Pancreas (tissue), 10 donors: ENCODE measurements at places on chromosomes 16 and 17. TPM values are rescaled to one million over a fixed set of nuclear protein-coding genes. Genes with fewer than 3 reads are reported as not detected.

The NPIPB13 gene
- 4.6 TPM for total RNA-seq

The TBX21 gene
- total RNA-seq, result 0.24 TPM

The PPY gene
- total RNA-seq, result 16.2 TPM

The KRTAP4-7 gene
- not detected for total RNA-seq

The TP53TG3C gene
- total RNA-seq, result not detected

The LDHD gene
- total RNA-seq, result 8.7 TPM

The NUP93 gene
- total RNA-seq, result 31.4 TPM

The BICDL2 gene
- total RNA-seq, result 78.1 TPM

The ERN1 gene
- total RNA-seq, result 37.9 TPM

The ITGAL gene
- 9.1 TPM for total RNA-seq

DNA sequence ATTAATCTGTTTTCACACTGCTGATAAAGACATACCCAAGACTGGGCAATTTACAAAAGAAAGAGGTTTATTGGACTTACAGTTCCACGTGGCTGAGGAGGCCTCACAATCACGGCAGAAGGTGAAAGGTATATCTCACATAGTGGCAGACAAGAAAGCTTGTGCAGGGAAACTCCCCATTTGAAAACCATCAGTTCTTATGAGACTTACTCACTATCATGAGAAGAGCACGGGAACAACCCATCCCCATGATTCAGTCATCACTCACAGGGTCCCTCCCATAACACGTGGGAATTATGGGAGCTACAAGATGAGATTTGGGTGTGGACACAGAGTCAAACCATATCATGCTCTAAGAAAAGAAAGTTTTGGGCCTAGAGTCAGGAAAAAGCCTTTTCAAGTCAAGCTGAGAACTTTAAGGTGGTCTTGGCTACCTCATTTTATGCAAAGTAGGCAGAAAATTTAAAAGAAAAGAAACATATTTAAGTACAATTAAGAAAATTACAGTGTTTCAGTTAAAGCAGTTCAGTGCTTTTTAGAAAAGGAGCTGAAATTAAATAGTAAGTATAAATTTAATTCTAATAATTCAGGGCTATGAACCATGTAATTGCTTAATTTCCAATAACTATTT, 24.9 kb upstream of the CRYM start:
- H3K27me3 ChIP-seq, result no peaks in the 10 kb centered on the region
- DNase-seq, result no peak
- H3K27ac ChIP-seq, result no peak overlapping the region
- no peaks in the 10 kb centered on the region for H3K36me3 ChIP-seq
- H3K4me3 ChIP-seq, result no peak overlapping the region

- H3K36me3 ChIP-seq, result no peaks in the 10 kb centered on the region
- no peak overlapping the region for H3K4me3 ChIP-seq
- H3K27me3 ChIP-seq, result no peaks in the 10 kb centered on the region
- H3K27ac ChIP-seq, result no peak overlapping the region
Measured at GRCh38 chr17:79944821-79945391, 90.8 kb downstream of the TBC1D16 start.

DNA sequence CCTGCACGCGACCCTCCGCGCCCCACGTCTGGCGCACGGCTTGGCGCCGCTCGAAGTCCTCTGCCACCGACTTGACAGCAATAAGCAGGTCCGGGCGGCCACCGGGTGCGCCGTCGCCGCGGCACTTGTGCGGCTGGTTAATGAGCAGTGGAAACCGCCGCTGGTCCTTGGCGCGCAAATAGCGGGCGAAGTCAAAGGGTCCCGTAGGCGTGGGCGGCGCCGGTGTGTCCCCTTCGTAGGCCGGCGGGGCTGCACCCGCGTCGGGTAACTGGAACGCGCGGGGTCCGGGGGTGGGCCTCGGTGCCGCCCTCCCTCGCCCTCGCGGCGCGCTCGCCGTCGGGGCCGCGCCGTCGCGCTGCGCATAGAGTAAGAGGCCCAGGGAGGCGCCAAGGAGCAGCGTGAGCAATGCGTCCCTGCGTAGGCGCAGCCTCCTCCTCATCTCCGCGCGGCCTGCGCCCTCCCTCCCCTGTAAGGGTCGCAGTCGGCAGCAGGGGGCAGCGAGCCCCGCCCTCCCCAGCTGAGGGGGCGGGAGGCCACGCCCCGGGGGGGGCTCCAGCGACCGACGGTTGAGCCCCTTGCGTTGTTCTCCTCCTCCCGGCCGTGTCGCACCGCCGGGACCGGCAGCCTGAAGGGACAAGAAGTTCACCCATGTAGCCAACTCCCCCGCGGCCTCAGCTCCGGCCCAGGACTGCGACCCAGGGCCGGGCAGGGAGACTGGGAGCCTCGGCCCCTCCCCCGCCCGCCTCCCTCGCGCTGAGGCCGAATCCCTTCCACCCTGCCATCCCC, 558 bp downstream of the B3GNT9 start:
- no peaks in the 10 kb centered on the region for H3K4me1 ChIP-seq
- H3K36me3 ChIP-seq, result no peaks in the 10 kb centered on the region
- peak overlapping the region; percentile 37 for H3K4me3 ChIP-seq

DNA sequence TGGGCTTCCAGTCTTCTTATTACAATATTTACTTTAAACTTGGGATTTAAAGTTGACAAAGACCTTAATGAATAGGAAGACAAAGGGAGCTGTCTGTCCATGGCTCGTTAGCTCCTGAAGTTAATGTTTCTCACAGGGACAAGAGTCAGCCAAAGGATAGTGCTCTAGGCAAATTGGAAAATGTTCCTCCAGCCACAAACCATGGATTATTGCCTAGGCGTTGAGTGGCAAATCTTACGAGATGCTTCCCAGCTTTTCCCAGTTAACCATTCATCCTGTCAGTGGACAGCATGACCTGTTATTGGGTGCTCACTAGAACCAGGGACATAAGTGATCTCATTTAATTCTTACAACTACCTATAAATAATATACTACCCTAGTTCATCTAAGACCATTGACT, 3.6 kb downstream of the TEX2 start:
- DNase-seq, result no peak
- H3K27me3 ChIP-seq, result no peaks in the 10 kb centered on the region
- H3K27ac ChIP-seq, result no peak overlapping the region
- H3K4me3 ChIP-seq, result no peak overlapping the region

DNA sequence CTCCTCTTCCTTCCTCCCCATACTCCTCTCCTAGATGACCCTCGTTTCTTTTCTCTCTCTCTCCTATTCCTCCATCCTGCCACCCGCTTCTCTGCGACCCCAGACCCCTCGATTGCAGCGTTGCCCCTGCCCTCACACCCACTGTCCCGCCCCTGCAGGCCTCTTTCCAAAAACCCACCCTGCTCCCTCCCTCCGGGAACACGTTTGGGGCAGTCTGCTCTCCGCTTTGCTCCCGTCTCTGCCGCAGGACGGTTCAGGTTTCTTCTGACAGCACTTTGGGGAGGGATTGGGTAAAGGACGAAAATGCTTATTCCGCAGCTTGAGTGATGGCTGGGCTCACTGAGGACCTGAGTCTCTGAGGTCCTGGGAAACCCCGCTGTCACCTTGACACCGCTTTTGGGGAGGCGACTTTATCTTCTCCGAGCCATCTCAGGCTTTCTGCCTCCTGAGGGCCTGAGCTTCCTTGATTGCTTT, 690 bp downstream of the NDE1 start:
- H3K4me3 ChIP-seq, result peak overlapping the region; percentile 93
- peak overlapping the region; percentile 70 for H3K27ac ChIP-seq
- no peaks in the 10 kb centered on the region for H3K36me3 ChIP-seq
- no peak for DNase-seq
- peaks cover 7% of the 10 kb centered on the region for H3K4me1 ChIP-seq

- H3K36me3 ChIP-seq, result no peaks in the 10 kb centered on the region
- H3K4me3 ChIP-seq, result no peak overlapping the region
- peaks cover 8% of the 10 kb centered on the region for H3K27me3 ChIP-seq
- H3K4me1 ChIP-seq, result no peaks in the 10 kb centered on the region
- DNase-seq, result no peak
Measured at GRCh38 chr16:54657058-54657708, 273.5 kb upstream of the IRX5 start.

DNA sequence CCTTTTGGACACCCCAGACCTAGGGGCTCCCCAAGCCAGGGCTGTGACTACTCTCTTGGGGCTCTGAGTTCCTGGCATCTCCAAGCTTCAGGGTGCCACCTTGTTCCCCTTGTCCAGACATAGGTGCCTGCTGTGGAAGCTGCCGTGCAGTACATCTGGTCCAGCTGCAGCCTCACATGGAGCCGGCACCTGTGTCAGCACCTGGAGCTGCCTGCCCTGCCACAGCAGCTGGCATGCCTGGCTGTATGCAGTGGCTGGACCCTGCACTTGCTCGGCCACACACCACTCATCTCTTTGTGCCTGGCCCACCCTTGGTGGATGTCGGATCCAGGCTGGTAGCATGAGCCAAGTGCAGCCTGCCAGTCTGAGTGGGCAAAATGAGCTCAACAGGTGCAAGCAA, 775.8 kb downstream of the CDH11 start:
- DNase-seq, result no peak
- no peak overlapping the region for H3K27ac ChIP-seq
- no peaks in the 10 kb centered on the region for H3K4me1 ChIP-seq
- no peaks in the 10 kb centered on the region for H3K27me3 ChIP-seq
- H3K4me3 ChIP-seq, result no peak overlapping the region

DNA sequence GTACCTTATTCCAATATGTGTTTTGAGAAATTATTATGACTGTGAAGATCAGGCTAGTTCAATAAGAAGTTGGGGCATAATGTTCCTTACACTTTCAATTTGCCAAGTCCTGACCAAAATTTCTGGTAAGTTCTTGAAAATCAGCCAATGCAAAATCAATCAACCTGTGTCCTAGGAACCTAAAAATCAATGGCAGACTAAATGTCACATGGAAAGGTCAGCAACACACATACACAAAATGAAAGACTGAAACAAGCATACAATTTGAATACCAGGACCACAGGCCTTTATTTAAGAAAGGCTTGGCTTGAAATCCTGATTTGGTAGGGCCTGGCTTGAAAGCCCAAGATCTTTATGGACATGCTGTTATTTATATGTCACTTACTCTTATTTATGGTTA, 155.5 kb upstream of the ZKSCAN2 start:
- no peaks in the 10 kb centered on the region for H3K27me3 ChIP-seq
- no peak overlapping the region for H3K4me3 ChIP-seq
- no peak overlapping the region for H3K27ac ChIP-seq
- no peaks in the 10 kb centered on the region for H3K4me1 ChIP-seq
- DNase-seq, result no peak

DNA sequence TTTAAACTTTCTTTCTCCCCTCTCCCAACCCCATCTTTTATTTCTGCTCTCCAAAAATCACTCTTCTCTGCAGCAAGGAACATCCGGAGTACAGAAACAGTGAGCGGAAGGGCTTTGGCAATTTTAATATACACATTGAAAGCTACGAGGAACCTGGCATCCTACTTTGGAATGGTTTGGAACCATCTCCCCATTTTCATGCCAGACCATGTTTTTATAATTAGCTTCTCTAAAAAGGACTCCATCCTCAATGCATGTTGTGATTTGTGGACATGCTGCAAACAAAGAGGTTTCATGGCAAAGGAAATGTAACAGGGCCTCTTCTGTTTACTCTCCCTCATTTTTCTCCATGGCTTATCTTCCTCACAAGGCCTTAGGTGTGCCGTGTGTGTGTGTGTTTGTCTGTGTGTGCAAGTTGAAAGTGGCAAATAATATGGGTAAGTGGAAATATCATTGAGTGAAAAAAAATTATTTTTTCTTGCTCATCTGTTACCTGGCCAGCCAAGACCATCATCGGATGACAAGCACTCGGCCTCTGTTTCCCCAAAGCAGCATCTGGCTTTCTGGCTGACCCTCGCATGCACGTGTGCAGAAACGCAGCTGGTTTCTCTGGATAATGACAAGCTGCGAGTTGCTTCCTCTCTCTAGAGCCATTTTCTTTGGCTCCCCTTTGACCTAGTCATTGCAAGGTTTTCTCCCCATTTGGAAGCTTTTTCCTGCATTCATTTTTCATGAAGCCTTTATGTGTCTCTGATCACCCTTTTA, 585.0 kb downstream of the TMEM114 start:
- H3K27ac ChIP-seq, result no peak overlapping the region
- H3K27me3 ChIP-seq, result no peaks in the 10 kb centered on the region
- H3K4me3 ChIP-seq, result no peak overlapping the region

GRCh38 chr16:72639494-72639893, 408.4 kb downstream of the ZFHX3 start:
- no peaks in the 10 kb centered on the region for H3K36me3 ChIP-seq
- no peak overlapping the region for H3K4me3 ChIP-seq
- H3K4me1 ChIP-seq, result no peaks in the 10 kb centered on the region
- DNase-seq, result no peak
- H3K27me3 ChIP-seq, result no peaks in the 10 kb centered on the region

GRCh38 chr16:84421081-84421937, 53.0 kb downstream of the ATP2C2 start:
- H3K4me3 ChIP-seq, result no peak overlapping the region
- DNase-seq, result no peak
- no peaks in the 10 kb centered on the region for H3K4me1 ChIP-seq
- H3K27me3 ChIP-seq, result no peaks in the 10 kb centered on the region

- no peak overlapping the region for H3K27ac ChIP-seq
- no peaks in the 10 kb centered on the region for H3K4me1 ChIP-seq
- no peak for DNase-seq
- no peaks in the 10 kb centered on the region for H3K27me3 ChIP-seq
- H3K4me3 ChIP-seq, result no peak overlapping the region
Measured at GRCh38 chr16:49929626-49930025, 73.7 kb upstream of the ZNF423 start.

GRCh38 chr16:12096828-12097522, 120.4 kb downstream of the SNX29 start:
- H3K36me3 ChIP-seq, result no peaks in the 10 kb centered on the region
- no peak for DNase-seq
- no peaks in the 10 kb centered on the region for H3K27me3 ChIP-seq
- H3K4me3 ChIP-seq, result no peak overlapping the region
- no peak overlapping the region for H3K27ac ChIP-seq
- no peaks in the 10 kb centered on the region for H3K4me1 ChIP-seq

GRCh38 chr16:11250091-11250785, 5.8 kb downstream of the SOCS1 start:
- DNase-seq, result no peak
- H3K4me1 ChIP-seq, result no peaks in the 10 kb centered on the region
- no peaks in the 10 kb centered on the region for H3K36me3 ChIP-seq
- no peak overlapping the region for H3K4me3 ChIP-seq

DNA sequence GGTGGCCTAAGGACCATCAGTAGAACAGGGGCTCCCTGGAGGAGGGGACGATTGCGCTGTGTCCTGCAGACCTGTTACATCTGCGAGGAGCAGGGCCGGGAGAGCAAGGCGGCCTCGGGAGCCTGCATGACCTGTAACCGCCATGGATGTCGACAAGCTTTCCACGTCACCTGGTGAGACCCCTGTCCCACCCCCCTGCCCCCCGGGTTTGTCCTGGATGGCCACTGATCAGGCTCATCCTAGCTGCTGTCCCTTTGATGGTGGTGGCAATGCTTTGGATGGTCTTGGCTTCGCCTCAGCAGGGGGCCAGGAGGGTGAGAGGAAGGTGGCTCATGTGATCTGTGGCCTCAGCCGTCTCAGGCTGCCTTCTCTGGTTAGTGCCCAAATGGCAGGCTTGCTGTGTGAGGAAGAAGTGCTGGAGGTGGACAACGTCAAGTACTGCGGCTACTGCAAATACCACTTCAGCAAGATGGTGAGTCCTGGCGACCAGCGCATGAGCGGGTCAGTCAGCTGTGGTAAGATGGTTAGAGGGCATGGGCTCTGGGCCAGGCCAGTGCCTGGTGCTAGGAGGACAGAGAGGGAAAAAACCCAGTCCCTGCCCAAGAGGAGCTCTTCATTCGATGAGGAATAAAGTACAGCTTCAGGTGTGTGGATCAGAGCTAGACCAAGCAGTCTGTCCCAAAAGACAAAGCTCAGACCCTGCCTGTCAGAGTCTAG, 4.2 kb downstream of the MLLT6 start:
- no peak overlapping the region for H3K4me3 ChIP-seq
- no peaks in the 10 kb centered on the region for H3K36me3 ChIP-seq
- no peaks in the 10 kb centered on the region for H3K27me3 ChIP-seq
- no peak for DNase-seq
- no peak overlapping the region for H3K27ac ChIP-seq
- H3K4me1 ChIP-seq, result peaks cover 5% of the 10 kb centered on the region
